Activated CD4-positive, alpha-beta T cell treated with anti-CD3 and anti-CD28 coated beads, Interleukin-2, amount 50 U/mL, for 24 hours (primary cell): ENCODE measurements at places on chromosomes 12 and 14.

DNA sequence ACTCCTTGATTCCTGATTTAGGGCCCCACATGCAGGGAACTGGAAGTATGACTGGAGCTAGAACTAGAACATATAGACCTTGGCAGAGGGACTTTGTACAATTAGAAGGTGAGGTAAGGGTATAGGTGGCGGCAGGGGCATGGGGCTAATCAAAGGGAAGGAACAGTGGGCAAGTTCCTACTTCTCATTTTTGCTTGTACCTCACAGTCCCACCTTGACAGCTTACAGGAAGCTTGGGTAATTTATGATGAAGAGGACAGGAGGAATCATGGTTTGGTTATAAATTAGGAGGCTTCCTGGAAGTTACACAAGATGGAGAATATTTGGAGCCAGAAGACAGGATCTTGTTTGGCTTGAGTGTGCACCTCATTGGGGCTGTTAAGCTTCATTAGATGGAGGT is 33.4 kb downstream of the SUSD6 start:
- DNase-seq = no peak

- no peak for DNase-seq
These were observed 98.9 kb downstream of the RIMBP2 start for GRCh38 chr12:130617219-130617618.

GRCh38 chr12:10158406-10158805 is 13.5 kb downstream of the OLR1 start:
- DNase-seq = no peak

DNA sequence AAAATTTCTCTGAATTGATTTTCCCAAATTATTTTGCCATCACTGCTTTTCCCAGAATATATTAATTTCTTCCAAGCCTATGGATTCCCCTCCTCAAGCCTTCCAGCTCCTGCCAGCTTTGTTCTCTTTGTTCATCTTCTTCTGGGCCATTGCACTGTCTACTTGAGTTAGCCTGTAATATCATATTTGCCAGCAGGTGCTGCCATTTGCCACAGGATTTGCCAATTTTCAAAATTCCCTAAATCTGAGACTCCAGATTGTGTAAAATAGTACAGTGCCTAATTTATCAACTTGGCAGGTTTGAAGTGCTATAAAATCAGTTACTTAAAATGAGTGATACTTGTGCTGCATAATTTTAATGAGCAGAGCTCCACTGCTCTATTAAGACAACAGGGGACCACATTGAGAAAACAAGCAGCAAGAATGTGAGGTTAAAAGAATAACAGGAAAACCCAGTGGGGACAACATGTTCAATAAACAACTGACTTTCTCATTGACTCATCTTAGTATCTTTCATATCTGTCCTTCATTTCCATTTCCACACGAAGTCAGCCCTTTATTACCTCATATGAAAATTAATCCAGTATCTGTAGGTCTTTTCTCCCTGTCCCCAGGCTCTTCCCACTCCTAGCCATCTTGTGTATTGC is 84.6 kb upstream of the CCDC196 start:
- no peak for DNase-seq

- DNase-seq = no peak
These were observed 39.6 kb downstream of the DNAH10 start for GRCh38 chr12:123801573-123802178.

- no peak for DNase-seq
These were observed 161.1 kb downstream of the PPFIA2 start for GRCh38 chr12:81597928-81598604.

- no peak for DNase-seq
These were observed 103.3 kb upstream of the PMCH start for GRCh38 chr12:102300824-102301461.

GRCh38 chr14:50501642-50502041 is 30.7 kb downstream of the MAP4K5 start:
- no peak for DNase-seq

DNA sequence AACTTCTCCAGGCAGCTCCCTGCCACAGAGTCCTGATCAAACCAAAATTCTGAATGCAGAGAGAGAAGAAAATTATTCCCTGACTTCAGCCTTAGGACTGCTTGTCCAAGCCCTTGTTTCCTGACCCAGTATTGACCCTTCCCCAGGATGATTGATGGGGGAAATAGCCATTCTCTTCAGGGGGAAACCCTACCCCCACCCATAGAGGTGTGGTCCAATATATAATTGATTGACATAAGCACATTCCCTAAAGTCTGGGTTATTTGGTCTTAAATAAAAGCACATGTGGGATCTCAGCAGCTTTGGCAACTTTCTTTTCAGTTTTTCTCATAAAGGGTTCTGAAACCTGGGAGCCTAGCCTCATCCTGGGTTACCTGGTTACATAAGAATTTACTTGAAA is 201.2 kb upstream of the DDHD1 start:
- DNase-seq = no peak
